Activated T-helper 1 cell treated with anti-CD3 and anti-CD28 coated beads, Interleukin-2, amount 50 U/mL, for 16 hours (primary cell): ENCODE measurements at places on chromosomes 2 and 18.

- no peak for DNase-seq
Measured at GRCh38 chr18:37464257-37464656, 101.3 kb downstream of the CELF4 start.

DNA sequence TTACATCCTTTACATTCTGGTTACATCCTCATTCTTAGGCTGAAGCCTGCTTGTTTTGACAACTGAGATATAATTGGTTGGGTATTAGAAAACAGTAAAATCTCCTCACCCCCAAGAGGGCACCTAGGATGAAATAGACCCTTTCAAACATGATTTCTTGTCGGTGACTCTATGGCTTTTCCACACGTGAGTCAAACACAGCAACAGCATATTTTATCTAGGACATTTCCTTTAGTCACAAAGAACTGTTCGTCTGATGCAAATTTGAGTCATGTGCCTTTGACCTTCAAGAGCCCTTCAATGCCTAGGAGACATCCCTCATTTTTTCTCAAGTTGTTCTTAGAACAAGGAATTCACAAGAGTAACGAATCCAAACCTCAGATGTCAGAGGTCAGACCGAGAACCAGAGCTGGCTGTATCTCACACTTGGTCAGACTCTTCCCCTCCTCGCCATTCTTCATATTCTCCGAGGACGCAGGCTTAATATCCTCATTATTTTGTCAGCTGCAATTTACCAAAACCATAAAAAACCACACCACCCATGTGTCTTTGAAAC, 60.5 kb upstream of the ALKAL2 start:
- DNase-seq: no peak

DNA sequence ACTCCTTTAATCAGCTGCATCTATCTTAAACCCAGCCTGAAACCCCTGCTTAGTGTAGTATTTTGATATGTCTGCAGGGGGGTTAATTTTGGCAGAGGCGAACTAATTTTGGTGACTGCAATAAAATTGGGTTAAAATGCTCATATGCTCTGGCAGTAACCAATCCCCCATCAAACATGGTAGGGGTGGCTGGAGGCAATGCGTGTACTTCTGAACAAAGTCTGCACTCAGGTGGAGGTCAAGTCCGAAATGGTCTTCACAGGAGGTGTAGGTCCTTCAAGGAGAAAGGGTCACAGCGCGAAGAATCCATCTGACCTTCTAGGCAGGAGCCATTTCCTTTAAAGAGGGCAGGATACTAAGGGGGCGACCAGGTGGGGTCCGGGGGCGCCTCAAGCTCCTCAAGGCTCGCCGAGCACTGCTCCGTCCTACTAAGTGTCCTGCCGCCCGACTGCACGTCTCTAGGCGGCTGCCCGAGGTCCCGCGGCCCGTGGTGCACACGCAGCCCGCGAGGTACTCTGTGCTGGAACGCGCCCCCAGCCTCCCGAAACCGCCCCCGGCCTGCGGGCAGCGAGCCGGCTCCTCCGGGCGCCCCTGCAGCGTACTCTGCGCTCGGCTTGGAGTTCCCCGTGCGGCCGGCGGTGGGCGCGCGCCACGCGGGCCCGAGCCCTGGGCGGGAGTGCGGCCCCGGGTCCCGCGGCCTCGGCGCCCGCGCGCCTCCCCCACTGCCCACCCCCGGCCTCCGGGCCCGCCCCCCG, 1.7 kb upstream of the LDLRAD4 start:
- peak; percentile 21 for DNase-seq

GRCh38 chr2:170681311-170681710, 33.8 kb upstream of the SP5 start:
- no peak for DNase-seq

GRCh38 chr18:77271576-77272481, 22.2 kb downstream of the GALR1 start:
- no peak for DNase-seq

GRCh38 chr2:151560289-151560688, 150.6 kb downstream of the RIF1 start:
- DNase-seq: no peak

DNA sequence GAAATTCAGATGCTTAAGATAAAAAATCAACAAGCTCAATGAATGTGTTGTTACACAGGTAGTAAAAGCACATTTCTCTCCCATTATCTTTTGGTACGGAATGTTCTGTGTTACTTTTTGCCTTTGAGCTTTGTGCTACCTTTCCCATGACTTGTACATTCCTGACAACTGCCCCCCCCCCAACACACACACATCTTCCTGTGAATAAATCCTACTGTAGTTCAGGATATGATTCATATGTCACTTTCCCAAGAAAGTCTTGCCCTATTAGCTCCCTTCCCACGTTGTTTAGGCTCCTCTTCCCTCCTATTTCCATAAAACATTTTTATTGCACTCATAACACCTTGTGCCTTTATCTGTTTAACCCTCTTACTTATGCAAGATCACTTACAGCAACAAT, 442.6 kb upstream of the LRATD1 start:
- no peak for DNase-seq

DNA sequence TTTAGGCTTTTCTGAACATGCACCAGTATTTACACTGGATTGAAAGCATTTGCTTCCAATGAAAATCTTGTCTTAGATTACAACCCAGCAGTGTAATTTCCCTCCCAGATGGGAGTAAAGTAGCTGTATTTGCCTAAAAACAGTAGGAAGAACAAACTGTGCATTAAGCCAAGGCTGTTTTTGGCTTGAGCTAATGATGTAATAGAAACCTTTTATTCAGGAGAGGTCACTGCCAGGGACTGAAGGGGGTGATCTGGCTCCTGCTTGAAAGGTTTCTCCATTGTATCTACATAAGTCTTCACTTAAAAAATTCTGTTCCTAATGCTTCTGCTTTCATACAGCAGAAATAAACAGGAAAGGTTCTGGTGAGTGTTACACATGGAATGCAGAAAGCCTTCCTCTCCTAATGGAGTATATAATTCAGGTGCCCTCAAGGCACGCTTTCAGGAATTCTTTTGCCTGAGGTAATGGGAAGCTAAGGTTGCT, 74.4 kb downstream of the MEIS1 start:
- no peak for DNase-seq

- DNase-seq: no peak
Measured at GRCh38 chr2:223536546-223536945, 65.6 kb downstream of the SCG2 start.

- DNase-seq: no peak
Measured at GRCh38 chr2:152254976-152255375, 79.4 kb upstream of the STAM2 start.

GRCh38 chr2:147945660-147946059, 74.9 kb downstream of the ORC4 start:
- no peak for DNase-seq
